ENCODE measurements at places on chromosomes 16 and 17.

DNA sequence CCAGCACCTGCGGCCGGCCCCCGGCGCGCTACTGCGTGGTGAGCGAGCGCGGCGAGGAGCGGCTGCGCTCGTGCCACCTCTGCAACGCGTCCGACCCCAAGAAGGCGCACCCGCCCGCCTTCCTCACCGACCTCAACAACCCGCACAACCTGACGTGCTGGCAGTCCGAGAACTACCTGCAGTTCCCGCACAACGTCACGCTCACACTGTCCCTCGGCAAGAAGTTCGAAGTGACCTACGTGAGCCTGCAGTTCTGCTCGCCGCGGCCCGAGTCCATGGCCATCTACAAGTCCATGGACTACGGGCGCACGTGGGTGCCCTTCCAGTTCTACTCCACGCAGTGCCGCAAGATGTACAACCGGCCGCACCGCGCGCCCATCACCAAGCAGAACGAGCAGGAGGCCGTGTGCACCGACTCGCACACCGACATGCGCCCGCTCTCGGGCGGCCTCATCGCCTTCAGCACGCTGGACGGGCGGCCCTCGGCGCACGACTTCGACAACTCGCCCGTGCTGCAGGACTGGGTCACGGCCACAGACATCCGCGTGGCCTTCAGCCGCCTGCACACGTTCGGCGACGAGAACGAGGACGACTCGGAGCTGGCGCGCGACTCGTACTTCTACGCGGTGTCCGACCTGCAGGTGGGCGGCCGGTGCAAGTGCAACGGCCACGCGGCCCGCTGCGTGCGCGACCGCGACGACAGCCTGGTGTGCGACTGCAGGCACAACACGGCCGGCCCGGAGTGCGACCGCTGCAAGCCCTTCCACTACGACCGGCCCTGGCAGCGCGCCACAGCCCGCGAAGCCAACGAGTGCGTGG, 1.5 kb downstream of the NTN1 start:
- H3K4me1 ChIP-seq = no peaks in the 10 kb centered on the region
- DNase-seq = no peak
- no peak overlapping the region for H3K27ac ChIP-seq
- peaks cover 44% of the 10 kb centered on the region for H3K27me3 ChIP-seq
- no peaks in the 10 kb centered on the region for H3K36me3 ChIP-seq

DNA sequence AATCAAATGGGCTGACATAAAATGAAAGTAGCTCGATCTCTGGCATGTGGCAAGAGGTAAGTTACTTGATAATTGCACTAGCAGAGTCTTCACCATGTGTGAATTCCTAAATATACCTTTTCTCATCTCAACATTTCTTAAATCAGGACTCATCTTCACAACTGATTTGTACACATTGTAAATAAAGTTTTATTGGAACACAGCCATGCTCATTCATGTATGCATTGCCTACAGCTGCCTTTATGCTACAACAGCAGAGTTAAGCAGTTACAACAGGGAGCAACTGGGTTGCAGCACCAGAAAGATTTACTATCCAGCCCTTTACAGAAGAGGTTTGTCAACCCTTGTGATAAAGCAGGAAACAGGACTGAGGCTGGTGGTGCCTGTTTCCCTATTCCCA, 48.1 kb downstream of the ARHGAP17 start:
- no peak overlapping the region for H3K4me3 ChIP-seq
- no peak for DNase-seq
- H3K27ac ChIP-seq = no peak overlapping the region
- H3K4me1 ChIP-seq = peaks cover 3% of the 10 kb centered on the region
- no peaks in the 10 kb centered on the region for H3K27me3 ChIP-seq

DNA sequence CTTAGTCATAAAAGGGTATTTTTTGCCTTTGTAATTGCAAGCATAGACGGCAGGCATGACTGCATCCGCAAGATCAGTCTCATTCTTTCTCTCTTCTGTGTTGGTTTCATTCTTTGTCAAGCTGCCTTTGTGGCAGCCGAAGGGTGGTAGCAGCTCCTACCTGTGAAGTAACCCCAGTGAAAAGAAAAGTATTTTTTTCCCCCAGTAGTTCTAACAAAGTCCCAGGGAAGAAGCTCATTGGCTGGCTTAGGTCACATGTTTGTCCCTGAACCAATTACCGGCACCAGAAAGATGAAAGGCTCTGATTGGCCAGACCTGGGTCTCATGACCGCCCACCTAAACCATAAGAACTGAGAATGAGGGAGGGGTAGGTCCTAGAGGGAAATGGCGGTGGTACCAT, 110.7 kb downstream of the RAP1GAP2 start:
- no peak for DNase-seq
- peaks cover 2% of the 10 kb centered on the region for H3K4me1 ChIP-seq
- H3K27ac ChIP-seq = no peak overlapping the region
- H3K27me3 ChIP-seq = no peaks in the 10 kb centered on the region
- H3K36me3 ChIP-seq = no peaks in the 10 kb centered on the region
- H3K4me3 ChIP-seq = no peak overlapping the region

- H3K4me1 ChIP-seq = peaks cover 4% of the 10 kb centered on the region
- H3K27ac ChIP-seq = no peak overlapping the region
- no peaks in the 10 kb centered on the region for H3K27me3 ChIP-seq
- H3K4me3 ChIP-seq = no peak overlapping the region
- no peak for DNase-seq
Observed at GRCh38 chr17:69561462-69561861, 147.0 kb downstream of the MAP2K6 start.

GRCh38 chr16:17101646-17102045, 369.1 kb downstream of the XYLT1 start:
- no peaks in the 10 kb centered on the region for H3K4me1 ChIP-seq
- H3K27me3 ChIP-seq = no peaks in the 10 kb centered on the region
- H3K4me3 ChIP-seq = no peak overlapping the region
- no peak overlapping the region for H3K27ac ChIP-seq

- no peak for DNase-seq
- no peaks in the 10 kb centered on the region for H3K4me1 ChIP-seq
- no peaks in the 10 kb centered on the region for H3K27me3 ChIP-seq
- H3K36me3 ChIP-seq = no peaks in the 10 kb centered on the region
Observed at GRCh38 chr17:41003926-41004325, 4.2 kb upstream of the KRTAP3-2 start.

DNA sequence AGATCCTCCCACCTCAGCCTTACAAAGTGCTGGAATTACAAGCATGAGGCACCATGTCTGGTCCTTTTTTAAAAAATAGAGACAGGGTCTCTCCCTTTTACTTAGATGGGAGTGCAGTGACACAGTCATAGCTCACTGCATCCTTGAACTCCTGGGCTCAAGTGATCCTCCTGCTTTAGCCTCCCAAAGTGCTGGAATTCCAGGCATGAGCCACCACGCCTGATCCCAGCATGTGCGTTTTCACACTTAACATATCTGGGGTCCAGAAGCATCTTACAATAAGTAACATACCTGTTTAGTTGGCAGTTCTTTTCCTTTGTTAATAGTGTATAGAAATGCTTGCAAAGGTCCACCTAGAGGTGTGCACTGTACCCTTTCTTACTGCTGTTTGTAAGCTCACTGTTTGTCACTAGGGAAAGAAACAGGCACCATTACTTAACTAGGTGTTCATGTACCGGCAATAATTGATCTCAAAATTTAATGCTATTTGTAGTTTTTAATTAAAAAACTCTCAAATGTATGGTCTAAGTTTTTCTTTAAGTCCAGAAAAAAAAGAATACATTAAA, 221.7 kb downstream of the RPTOR start:
- no peak overlapping the region for H3K27ac ChIP-seq
- peaks cover 7% of the 10 kb centered on the region for H3K4me1 ChIP-seq
- no peaks in the 10 kb centered on the region for H3K27me3 ChIP-seq
- H3K36me3 ChIP-seq = 0 out of 2 replicates have a peak, but pooled peaks cover 4% of the 10 kb centered on the region
- no peak for DNase-seq
- H3K4me3 ChIP-seq = no peak overlapping the region

DNA sequence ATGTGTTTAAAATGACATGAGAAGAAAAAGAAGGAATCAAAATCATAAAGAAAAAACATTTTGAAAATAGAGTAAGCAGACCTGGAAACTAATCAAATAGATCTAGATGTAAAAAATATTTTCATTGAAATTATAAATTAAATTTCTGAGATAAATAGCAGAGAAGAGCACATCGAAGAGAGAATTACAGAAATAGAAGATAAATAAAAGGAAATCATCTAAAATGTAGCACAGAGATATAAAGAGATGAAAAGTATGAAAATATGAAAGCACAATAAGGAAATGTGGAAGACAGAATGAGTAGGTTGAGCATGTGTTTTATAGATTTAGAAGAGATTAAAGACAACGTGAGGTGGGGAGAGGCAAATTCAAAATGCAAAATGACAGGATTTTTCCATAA, 130.9 kb upstream of the SEC14L1 start:
- H3K27me3 ChIP-seq = peaks cover 14% of the 10 kb centered on the region
- no peaks in the 10 kb centered on the region for H3K36me3 ChIP-seq
- no peak for DNase-seq
- H3K4me3 ChIP-seq = no peak overlapping the region
- H3K27ac ChIP-seq = no peak overlapping the region

- H3K4me3 ChIP-seq = no peak overlapping the region
- no peak for DNase-seq
Observed at GRCh38 chr16:64168371-64168770, 953.5 kb downstream of the CDH11 start.

DNA sequence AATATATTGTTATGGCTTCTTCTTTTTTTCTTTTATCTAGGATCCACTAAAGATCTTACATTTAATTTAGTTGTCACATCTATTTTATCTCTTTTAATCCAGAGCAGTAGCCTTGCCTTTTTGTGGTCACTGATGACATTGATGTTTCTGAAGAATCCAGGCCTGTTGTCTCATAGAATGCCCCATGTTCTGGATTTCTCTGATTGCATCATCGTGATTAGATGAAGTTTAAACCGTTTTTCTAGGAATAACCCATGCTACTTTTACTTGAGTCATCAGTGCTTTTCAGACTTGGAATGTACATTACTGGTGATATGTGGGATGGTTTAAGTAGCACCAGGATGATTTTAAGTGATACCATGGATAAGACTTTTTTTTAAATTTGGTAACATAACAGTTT, 106.4 kb upstream of the CES5A start:
- H3K27ac ChIP-seq = no peak overlapping the region
- H3K4me1 ChIP-seq = no peaks in the 10 kb centered on the region
- H3K36me3 ChIP-seq = no peaks in the 10 kb centered on the region
- H3K27me3 ChIP-seq = no peaks in the 10 kb centered on the region
- H3K4me3 ChIP-seq = no peak overlapping the region

DNA sequence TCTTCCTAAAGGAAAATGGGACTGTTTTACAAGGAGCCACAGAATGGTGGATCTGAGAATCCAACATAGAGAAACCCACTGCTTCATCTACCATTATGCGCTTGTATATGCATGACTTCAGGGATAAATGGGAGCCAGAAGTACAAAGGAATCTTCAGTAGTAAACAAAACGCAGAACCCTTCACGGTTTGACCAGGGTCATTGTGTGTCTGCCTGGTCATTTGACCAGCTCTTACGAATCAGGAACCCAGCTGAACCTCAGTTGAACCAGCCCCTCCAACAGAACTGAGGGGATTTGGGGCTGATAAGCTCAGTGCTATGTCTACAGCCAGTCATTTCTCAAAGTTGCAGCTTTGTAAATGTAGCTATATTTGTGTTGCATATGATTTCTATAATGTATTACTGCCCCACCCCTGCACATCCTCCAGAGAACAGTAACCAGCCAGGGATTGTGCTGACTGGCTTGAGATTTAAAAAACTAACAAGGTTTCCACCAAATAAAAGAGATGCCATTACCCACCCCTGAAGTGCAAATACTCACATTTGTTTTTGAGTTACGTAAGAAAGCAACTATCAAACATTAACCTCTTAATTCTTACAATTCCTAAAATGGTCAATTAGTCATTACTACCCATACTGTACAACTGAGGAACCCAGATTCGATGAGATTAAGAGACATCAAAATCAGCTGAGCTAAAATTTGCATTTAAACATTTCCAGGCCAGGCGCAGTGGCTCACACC, 6.3 kb downstream of the CMTM4 start:
- H3K27me3 ChIP-seq = no peaks in the 10 kb centered on the region
- peaks cover 2% of the 10 kb centered on the region for H3K4me1 ChIP-seq
- H3K36me3 ChIP-seq = no peaks in the 10 kb centered on the region

GRCh38 chr16:31025339-31025738, 8.0 kb upstream of the STX4 start:
- H3K27me3 ChIP-seq = no peaks in the 10 kb centered on the region
- DNase-seq = no peak
- H3K4me1 ChIP-seq = no peaks in the 10 kb centered on the region
- no peak overlapping the region for H3K4me3 ChIP-seq
- no peaks in the 10 kb centered on the region for H3K36me3 ChIP-seq

GRCh38 chr17:55458287-55458900, 36.8 kb upstream of the MMD start:
- H3K27ac ChIP-seq = no peak overlapping the region
- no peaks in the 10 kb centered on the region for H3K36me3 ChIP-seq
- no peak for DNase-seq
- no peak overlapping the region for H3K4me3 ChIP-seq

GRCh38 chr17:36614081-36614480, 12.7 kb downstream of the MRM1 start:
- no peak overlapping the region for H3K27ac ChIP-seq
- no peak for DNase-seq
- H3K36me3 ChIP-seq = no peaks in the 10 kb centered on the region
- H3K4me3 ChIP-seq = no peak overlapping the region
- H3K27me3 ChIP-seq = peaks cover 4% of the 10 kb centered on the region

DNA sequence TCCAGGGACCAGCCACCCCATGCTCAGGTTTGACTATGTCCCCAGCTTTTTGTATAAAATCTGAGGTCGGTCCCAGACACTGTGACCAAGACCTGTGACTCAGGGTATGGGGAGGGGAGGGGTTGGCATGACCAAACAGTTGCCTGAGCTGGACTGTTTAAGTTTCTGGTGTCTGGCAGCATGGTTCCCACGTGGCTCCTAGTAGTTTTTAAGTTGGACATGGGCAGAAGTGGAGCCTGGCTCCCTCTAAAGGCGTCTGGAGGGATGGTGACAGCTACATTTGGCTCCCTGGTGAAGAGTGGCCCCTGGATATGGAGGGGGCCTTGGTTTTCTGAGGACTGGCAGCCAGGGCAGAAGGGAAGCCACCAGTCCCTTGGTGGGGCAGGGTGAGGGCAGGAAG, 7.9 kb downstream of the SMCR8 start:
- peak; percentile 21 for DNase-seq
- no peaks in the 10 kb centered on the region for H3K27me3 ChIP-seq
- no peak overlapping the region for H3K27ac ChIP-seq

DNA sequence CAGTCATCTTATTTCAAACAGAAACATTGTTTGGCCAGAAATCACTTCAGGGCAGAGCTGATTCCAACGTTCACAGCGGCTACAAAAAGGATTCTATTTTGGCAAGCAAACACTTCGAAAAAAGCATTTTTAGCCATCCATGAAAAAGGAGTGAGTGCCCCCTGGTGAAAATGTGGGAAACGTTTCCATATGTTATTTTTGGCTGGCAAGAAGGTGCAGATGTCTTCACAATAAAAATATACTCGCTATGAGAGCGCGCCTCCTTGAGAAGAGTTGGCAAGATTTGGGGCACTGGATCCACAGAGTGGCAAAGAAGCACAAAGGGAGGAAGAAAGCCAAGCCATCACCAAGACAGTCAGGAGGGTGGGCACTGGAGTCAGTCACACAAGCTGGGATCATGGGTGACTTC, 191.1 kb downstream of the CHD9NB start:
- H3K36me3 ChIP-seq = no peaks in the 10 kb centered on the region
- no peaks in the 10 kb centered on the region for H3K27me3 ChIP-seq
- no peak for DNase-seq
- no peaks in the 10 kb centered on the region for H3K4me1 ChIP-seq
- H3K27ac ChIP-seq = no peak overlapping the region
- H3K4me3 ChIP-seq = no peak overlapping the region

- no peak overlapping the region for H3K27ac ChIP-seq
- H3K36me3 ChIP-seq = no peaks in the 10 kb centered on the region
- no peak for DNase-seq
- no peaks in the 10 kb centered on the region for H3K27me3 ChIP-seq
Observed at GRCh38 chr16:80663078-80663477, 122.3 kb downstream of the DYNLRB2 start.

All from IMR-90 (cell line).